NCI-H1092 treated with DMSO at 0.1 percent for 48 hours (cell line): ENCODE measurements at places on chromosomes 12 and 14.

- no peak for DNase-seq
These were observed 13.6 kb upstream of the LEMD3 start for GRCh38 chr12:65155784-65156183.

DNA sequence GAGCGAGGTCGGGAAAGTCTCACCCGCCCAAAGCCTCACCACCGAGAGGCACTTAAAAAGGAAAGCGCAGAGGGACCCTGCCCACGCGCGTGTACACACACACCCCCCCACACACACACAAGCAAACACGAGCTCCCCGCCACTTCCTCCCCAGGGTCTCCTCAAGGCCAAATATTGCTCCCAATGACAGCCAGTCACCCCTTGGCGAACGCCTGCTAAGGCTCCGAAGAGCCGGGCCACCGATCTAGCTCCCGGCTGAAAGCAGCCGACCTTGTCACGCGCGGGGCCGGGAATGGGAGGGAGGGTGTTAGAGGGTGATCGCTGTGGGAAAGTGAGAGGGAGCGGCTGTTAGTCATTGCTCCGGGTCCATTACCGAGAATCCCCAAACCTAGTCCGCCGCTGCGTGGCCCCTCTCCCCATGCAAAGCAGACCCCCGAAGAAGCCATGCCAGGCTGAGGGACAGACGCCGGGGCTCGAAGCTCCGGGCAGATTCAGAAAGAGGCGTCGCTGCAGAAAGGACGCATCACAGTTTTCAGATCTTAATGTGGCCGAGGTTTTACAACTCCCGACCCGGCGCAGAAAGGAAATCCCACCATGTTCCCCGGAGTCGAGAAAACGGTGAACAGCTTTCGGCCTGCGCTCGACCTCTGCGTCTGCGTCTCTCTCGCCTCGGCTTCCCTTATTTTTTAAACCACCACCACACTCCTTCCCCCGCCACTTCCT lies 2.6 kb downstream of the BMP4 start:
- peak; percentile 34 for DNase-seq

DNA sequence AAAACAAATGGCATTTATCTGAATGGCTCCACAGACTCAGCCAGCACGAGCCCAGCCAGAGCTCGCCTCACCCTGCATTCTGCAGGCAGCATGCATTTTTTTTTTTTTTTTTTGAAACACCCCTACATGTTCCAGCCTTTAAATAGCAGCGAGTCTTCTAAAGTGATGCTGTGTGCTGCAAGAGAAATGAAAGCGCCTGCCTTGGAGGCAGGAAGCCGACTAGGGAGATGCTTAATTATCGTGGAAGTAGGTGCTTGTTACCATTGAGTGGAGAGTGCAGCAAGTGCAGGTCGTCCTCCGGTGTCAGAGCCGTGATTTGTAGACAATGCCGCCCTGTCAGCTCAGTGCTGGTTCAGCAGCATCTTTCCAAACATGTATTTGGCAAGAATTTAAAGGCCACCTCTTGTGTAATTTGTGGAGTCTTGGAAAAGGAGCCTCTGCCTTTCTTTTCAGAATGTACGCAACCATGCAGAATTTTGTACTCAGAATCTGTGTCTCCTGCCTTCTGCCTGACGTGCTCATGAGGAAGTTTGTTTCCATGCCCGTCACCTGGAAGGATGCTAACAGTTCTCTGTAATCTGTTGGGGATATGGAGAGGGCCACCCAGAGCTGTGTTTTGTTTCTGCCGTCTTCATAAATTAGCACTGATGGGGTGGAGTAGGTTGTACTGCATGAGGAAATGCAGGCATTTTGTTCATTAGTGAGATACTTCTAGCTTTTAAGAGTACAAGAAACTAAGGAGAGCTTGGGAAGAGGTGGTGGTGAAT lies 345.9 kb upstream of the RGS6 start:
- peak; percentile 12 for DNase-seq

- DNase-seq = no peak
These were observed 129.0 kb upstream of the MED13L start for GRCh38 chr12:116406529-116406928.

DNA sequence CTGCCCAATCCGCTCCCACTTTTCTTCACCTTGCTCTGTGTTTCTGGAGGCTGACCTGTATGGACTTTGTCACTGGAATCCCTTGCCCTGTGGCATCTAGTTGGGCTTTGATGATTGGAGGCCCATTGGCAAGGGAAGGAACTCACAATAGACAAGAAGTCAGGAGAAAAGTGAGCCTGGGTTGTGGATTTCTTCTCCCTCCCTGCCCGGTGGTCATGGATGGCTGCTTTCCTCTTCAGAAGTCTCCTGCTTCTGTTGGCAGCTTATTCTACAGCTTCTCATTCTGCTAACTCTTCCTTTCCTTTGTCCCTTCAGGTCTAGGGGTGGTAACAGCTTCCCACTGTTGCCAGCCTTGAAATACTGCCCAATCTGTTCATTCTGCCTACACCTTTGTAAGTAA lies 13.9 kb upstream of the CCDC60 start:
- no peak for DNase-seq

- no peak for DNase-seq
These were observed 34.8 kb downstream of the DUSP16 start for GRCh38 chr12:12527820-12528296.

GRCh38 chr12:104686196-104686595 lies 229.4 kb downstream of the CHST11 start:
- no peak for DNase-seq

DNA sequence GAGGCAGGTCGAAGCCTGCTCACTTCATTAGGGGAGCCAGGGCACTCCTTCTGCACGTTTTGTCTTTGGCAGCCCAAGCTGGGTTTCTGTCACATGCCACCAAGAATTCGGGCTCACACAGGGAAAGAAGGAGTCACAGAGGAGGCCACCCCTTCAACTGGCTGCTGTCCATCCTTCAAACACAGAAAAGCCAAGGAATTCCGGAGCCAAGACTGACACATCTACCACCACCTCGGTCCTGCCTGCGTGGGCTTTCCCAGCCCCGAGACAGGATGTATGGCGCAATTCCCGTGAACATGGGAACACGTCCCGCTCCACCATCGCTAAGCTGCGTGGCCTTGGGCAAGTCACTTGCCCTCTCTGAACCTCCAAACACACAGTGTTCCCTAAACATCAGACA lies 70.4 kb downstream of the NCOR2 start:
- DNase-seq = no peak

GRCh38 chr14:79111987-79112501 lies 941.9 kb downstream of the NRXN3 start:
- DNase-seq = no peak

DNA sequence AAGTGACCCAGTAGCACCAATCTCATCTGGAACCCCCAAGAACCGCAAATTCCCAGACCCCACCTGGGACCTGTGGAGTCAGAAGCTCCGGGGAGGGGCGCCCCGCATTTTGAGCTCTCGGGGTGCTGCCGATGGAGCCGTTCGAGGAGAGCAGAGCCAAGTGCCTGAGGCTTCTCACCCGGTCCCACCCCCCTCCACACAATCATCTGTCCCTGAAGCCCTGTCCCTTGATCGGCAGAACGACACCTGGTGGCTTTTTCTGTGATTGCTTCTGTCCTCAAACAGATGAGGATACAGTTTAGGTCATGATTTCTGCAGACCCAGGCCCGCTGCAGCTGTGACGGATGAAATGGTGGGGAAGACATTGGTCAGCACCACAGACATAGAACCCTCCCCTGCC lies 74.7 kb downstream of the NOC4L start:
- peak; percentile 47 for DNase-seq

- no peak for DNase-seq
These were observed 69.5 kb downstream of the ADAMTS20 start for GRCh38 chr12:43482311-43483085.

DNA sequence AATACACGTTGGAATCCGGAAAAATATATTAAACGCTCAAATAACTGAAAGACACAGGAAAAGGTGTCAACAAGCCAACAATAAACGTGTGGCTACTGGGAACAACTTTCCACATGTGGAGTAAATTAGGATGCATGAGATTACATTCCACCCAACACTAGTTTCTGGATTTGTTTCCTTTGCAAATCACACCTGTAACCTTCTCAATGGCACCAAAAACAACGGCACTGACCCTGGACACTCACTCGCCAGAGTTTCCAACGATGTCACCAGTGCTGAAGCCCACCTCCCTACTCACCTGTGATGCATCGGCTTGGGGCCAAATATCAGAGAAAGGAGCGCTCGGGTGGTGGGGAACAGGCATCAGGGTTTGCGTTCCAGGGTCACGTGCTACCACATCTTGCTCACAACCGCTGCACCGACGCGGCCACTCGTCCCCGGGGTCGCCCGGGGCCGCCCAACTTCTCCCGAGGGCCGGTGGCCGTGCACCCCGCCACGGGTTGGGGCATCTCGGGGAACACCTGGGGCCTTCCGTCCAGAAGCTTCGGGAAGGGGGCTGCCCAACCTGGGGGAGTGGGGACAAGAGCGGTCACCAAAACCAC lies 629 bp downstream of the PRDM4 start:
- peak; percentile 31 for DNase-seq

DNA sequence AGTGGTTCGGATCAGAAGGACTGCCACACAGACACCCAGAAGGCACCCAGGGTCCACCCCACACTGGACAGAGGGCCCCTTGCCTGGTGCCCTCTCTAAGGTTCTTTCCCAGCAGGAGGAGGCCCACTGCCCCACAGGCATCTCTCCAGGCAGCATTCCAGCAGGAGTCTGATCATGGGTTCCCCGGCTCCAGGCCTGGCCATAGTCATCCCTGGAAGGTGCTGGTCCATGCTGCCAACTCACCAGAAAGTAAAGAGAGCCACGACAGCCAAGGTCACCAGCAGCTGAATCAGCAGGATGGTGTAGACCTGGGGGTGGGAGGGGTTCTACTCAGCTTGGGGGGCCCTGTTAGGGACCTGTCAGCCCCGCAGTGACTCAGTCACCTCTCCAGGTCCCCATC lies 6.4 kb downstream of the FAIM2 start:
- DNase-seq = no peak

GRCh38 chr12:121613462-121613861 lies 12.9 kb upstream of the ORAI1 start:
- no peak for DNase-seq

GRCh38 chr12:9910716-9911421 lies 21.3 kb downstream of the CLEC2A start:
- DNase-seq = no peak

DNA sequence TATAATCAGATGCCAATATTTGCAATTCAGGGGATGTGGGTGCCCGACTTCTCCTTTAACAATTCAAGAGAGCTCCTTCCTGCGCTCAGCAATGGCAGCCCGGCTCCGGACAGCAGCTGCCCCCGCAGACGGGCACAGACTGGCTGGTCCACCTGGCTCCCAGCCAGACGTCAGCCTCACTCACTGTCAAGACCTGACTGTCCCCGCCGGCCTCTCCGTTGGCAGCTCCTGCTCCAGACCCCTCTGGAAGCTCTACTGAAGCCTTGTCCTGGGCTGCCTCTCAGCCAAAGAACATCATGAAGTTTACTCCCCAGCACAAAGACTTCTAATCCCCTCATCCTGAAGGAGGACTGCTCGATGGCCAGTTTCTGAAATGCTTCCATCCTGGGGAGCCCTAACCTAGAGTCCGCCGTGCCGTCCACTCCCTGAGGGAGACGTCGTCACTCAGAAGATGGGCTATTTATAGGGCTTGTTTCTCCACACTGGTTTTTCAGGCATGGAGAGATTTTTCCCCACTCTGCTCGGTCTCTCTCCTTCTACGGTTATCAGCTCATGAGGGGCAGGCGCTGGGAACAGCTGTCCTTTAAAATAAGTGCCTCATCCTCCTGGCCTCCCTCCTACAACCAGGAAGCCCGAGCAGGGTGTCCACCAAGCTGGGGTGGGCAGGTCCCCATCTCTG lies 126.2 kb downstream of the RFLNA start:
- no peak for DNase-seq

GRCh38 chr14:24364841-24365240 lies 3.1 kb upstream of the NFATC4 start:
- DNase-seq = no peak

GRCh38 chr12:27333403-27334009 lies 870 bp downstream of the BMAL2 start:
- DNase-seq = peak; percentile 31

DNA sequence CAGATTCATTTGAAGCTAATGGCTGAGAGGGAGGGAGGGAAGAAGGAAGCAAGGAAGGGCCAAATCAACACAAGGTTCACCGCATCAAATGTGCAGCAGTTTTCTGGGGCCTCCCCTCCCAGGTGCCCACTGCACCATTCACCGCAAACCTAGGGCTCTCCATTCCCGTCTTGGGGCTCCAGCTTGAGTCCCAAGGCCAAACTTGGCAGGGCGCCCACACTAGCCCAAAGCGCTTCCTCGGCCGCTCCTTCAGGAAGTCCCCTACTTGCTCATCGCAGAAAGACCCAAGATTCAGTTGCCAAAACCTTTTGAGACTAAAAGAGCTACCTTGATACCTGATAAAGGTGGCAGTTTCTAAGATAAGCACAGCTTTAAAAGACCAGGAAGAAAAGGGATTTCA lies 140.5 kb upstream of the FKBP4 start:
- no peak for DNase-seq
